Kidney capillary endothelial cell (primary cell): ENCODE measurements at places on chromosomes 2 and 18.

DNA sequence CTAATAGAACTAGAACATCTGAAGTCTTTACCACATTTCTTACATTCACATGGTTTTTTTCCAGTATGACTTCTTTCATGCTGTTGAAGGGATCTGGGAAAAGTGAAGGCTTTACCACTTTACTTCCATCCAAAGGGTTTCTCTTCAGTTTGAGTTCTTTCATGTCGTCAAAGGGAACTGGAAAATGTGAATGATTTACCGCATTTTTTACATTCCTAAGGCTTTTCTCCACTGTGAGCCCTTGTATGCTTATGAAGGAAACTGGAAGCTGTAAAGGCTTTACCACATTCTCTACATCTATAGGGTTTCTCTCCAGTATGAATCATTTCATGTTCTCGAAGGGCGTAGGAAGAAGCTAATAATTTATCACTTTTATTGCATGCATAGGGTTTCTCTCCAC lies 46.7 kb downstream of the NBEAL1 start:
- no peak for DNase-seq

DNA sequence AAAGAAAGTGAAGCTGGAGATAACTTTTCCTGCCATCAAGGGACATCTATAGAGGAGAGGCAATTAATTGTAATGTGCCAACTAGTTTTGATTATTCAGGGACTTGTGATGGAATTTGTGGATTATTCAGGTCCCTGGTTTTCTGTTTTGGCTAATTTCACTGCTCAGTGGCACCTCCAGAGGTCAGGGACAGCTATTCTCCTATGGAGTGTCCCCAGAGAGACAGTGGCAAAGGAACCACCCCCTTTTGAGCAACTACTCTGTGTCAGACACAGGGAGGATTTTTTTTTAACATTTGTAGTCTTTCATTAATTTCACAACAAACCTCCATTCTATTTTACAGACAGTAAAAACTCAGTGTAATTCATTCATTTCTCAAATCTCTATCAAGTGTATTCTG lies 206.0 kb upstream of the SPRED2 start:
- no peak for DNase-seq

- no peak for DNase-seq
Observed at GRCh38 chr2:86229221-86229620, 30.0 kb downstream of the MRPL35 start.

DNA sequence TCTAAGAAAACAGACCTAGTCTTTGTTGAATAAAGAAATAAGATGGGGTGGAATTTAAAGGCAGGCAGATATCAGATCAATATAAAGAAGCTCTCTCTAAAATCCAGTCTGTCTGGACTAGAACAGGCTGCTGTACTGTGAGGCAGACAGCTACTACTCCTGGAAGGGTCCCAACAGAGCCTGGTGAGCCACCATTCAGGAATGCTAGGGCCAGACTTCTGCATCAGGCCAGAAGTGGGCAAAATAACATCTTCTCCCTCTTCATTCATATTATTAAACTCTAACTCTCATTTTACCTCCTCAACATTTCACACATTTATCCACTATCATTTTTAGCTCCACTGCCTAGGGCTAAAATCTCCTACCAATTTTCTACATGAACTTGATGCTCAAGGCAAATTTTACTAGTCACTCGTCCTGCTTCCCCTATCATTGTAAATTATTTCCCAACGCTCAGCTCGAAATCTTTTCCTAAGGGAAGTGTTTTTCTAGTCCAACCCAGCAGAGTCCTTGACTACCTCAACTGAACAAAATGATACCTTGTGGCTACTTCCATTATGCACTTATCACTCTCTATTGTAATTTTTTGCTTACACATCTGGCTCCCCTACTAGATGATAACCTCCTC lies 45.2 kb upstream of the GLS start:
- DNase-seq, result no peak

DNA sequence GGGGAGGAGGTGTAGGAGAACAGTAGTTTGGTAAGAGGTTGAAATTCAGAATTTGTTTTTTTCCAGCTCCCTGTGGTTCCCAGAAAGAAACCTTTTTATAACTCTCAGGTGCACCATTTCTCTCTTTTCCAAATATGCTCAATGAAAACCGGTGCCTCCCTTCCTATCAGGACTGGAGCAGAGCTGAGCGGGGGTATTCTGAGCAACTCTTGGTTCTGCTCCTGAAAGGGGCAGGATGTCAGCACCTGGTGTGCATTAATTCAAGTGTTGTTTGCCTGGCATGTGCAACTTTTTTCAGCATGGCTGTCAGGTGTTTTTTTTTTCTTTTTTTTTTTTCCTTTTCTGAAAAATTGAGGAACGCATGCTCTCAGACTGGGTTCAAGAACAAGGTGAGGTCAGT lies 74.1 kb downstream of the MAPK4 start:
- no peak for DNase-seq

DNA sequence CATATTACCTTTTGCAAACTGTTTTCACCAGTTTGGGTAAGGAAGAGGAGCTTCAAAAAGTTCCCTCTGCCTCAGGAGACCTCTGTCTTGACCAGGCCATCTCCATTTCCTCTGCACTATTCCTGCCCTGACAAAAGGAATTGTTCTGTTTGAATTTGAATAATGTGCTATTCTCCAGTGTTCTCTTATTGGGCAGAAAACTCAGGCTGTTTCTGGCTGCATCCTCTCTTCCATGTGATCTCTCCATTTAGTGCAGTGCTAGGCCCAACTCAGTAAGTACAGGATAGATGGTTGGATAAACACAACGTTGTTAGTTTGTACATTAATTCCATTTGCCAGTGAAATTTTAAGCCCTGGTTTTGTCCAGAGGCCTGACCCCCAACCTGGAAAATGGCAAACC lies 102.2 kb upstream of the CELF4 start:
- no peak for DNase-seq

GRCh38 chr2:131041402-131042147 lies 51.7 kb downstream of the FAM168B start:
- no peak for DNase-seq

DNA sequence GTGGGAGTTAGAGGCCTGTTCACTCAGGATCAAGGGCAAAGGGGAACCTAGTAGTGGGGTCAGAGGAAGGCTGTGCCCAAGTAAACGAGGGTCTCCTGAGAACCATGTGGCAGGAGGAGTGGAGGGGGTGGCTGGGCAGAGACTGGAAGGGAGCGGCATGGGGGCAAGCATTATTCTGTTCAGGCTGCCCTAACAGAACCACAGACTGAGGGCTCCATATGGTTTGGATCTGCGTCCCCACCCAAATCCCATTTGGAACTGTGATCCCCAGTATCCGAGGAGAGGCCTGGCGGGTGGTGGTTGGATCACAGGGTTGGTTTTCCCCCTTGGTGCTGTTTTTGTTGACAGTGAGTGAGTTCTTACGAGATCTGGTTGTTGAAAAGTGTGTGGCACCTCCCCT lies 287.0 kb downstream of the PHLPP1 start:
- DNase-seq, result no peak

GRCh38 chr18:39313992-39314391 lies 1748.4 kb upstream of the CELF4 start:
- DNase-seq, result no peak

- DNase-seq, result no peak
Observed at GRCh38 chr2:108615480-108616090, 81.3 kb downstream of the LIMS1 start.

DNA sequence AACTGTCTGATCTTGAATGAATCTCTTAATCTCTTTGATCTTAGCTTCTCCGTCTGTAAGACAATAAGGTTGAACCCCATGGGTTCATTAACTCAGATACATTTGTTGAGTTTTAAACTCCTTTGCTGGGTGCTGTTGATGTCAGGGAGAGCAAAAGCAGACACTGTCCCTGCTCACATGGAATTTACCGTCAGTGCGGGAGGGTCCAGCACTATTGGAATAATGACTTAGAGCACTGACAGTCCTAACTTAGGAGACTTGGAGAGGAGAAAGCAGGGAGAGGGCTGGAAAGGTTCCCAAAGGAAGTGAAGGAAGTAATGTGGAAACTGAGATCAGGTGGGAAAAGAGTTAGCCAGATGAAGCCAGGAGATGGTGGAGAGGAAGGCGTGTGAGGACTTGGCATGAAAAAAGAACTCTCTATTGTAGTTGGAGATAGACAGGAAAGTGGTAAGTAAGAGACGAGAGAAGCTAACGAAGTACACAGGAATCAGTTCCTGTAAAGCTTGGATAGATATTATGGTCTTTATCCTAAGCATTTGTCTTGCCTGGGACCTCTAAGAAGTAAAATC lies 141.4 kb upstream of the SERTAD2 start:
- DNase-seq, result no peak

GRCh38 chr2:190482451-190482850 lies 52.1 kb downstream of the NEMP2 start:
- DNase-seq, result no peak

- no peak for DNase-seq
Observed at GRCh38 chr2:138742441-138743057, 37.6 kb downstream of the NXPH2 start.

- no peak for DNase-seq
Observed at GRCh38 chr18:58432050-58432727, 196.7 kb downstream of the ALPK2 start.

DNA sequence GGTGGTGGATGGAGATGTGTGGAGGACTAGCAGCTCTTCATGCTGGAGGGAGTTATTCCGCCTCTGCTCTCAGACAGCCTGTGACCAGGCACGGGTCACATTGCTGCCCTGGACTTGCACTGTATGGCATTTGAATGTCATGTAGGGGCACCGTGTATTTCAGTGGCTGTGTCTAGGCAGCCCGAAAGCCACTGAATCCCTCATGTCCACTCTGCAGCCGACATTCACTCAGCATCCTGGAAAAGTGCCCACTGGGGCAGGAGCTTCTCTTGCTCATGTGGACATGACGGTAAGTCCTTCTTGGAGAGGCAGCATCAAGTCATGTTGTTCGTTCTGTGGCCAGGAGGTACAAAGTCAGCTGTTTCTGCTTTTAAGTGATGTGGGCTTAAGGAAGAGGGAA lies 127.9 kb downstream of the SH3RF3 start:
- no peak for DNase-seq

DNA sequence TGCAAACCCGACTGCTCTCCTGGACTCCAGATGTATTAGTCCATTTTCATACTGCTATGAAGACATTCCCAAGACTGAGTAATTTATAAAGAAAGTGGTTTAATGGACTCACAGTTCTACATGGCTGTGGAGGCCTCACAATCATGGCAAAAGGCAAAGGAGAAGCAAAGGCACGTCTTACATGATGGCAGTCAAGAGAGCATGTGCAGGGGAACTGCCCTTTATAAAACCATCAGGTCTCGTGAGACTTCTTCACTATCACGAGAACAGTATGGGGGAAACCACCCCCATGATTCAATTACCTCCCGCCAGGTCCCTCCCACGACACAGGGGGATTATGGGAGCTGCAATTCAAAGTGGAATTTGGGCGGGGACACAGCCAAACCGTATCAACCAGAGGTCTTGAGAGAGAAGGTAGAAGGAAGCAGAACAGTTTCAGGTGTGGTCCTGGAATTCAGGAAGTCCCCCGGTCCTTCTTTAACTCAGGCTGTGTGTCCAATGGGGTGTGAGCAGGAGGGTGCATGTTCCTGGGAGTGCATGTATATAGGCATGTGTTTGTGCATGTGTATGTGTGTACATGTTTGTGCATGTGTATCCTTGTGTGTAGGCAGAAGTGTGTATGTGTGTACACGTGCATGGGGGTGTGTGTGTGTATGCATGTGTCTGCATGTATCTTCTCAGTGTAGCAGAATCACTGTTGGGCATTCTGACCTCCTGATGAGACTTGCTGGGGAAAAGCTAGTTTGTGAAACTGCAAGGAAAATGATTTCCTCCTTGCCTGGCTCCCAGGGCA lies 46.2 kb downstream of the GREB1 start:
- no peak for DNase-seq

GRCh38 chr2:197993830-197994229 lies 189.4 kb downstream of the PLCL1 start:
- peak; percentile 7 for DNase-seq

DNA sequence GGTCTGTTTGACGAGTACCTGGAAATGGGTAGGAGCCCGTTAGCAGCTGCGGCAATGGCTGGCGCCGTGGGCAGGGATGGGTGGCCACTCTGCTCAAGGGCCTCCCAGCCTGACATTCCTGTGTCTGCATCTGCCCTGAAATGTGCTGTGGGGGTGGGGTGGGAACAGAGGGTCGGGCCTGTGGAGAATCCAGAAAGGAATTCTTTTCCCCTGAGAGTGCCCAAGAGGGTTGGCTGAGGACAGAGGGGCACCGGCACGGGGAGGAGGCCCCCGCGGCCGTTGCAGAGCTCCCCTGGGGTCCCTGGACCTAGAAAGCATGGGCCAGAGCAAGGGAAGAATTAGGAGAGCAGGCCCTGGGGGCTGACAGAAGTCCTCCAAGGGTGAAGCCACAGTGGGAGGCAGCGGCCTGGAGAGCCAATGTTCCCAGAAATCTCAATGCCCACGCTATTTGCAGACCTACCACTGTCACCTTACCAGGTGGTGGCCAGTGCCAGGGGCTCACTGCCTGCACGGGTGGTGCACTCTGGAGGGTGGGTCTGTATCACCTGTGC lies 27.8 kb downstream of the ANO7 start:
- DNase-seq, result no peak

- no peak for DNase-seq
Observed at GRCh38 chr2:143193121-143193520, 63.9 kb downstream of the ARHGAP15 start.

GRCh38 chr2:33241581-33241980 lies 234.9 kb upstream of the RASGRP3 start:
- no peak for DNase-seq

- no peak for DNase-seq
Observed at GRCh38 chr2:16816016-16816415, 150.4 kb upstream of the CYRIA start.

DNA sequence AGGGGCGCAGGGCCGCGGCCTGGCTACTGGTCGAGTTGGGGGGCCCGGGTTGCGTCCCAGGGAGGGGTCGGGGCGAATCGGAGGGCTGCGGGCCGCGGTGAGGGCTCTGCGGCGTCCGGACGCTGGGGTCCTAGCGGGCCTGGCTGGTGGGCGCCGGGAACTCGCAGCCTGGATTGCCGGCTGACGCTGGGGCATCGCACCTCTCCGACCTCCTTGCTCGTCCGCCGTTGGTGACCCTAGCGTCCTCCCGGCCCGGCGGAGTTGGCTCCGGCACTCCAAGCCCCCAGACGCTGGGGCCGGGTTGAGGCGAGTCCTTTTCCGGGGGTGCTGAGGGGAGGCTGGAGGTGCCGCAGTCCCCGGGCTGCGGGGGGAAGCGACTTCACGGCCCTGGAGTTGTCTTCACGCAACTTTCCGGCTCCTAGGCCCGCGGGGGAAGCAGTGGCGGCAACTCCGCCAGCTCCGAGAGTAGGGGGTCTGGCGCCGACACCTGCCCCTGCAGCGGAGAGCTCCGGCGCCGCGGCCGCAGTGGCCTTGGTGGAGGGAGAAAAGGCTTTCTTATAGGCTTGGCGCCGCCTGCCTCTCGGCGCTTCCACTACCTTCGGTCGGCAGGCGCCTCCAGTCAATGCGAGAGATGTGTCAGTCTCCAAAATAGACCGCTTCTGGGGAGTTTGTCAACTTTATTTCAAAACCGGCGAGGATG lies 70.3 kb downstream of the HAUS1 start:
- peak; percentile 25 for DNase-seq

GRCh38 chr18:9173770-9174233 lies 37.2 kb downstream of the ANKRD12 start:
- no peak for DNase-seq
